ENCODE measurements at places on chromosomes 5 and 9.

DNA sequence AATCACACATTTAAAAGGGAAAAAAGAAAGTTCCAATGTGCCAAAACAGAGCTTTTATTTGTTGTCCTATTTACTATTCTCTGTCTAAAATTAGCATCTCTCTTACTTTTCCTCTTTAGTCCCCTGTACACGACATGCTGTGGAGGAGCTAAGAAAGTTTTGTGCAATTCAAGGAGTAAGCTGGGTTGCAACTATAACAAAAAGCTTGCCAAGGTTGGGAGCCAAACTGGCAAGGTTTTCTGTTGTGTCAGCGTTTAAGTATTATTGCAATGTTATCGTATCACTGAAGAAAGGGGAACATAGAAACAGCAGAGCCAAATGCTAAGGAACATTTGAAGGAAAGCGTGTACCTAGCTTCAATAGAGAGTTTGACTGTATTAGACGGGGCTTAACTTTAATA is 680.8 kb downstream of the CETN3 start:
- no peak for DNase-seq

- no peak for DNase-seq
These were observed 6.5 kb upstream of the RNF145 start for GRCh38 chr5:159215886-159216285.

DNA sequence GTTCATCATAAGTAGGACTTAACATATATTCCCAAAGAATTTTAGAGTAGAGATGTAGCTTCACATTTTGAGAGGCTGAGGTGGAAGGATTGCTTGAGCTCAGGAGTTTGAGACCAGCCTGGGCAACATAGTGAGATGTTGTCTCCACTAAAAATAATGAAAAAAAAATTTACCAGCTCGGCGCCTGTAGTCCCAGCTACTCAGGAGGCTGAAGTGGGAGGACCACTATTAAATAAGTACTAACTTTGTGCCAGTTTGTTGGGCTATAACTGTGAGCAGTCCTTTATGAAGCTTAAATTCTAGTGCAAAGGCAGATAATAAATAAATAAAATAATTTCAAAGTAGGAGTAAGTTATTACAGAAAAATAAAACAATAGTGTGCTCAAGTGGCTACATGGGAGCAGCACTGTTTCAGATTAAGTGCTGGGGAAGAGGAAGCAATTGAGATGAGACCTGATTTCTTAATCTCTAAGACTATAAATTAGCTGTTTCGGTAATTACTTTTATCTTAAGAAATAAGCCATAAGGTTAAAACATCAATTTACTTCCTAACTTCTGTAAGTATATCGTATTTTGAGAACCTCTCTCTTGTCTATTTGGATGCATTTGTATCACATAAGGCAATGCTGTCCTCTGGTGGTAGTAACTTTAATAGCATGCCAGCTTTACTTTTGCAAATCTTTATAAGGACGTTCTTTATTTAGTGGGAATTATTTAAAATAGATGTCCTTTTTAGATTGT is 98.9 kb downstream of the CSNK1G3 start:
- no peak for DNase-seq

GRCh38 chr5:32109236-32109635 is 64.9 kb downstream of the GOLPH3 start:
- DNase-seq, result no peak

- DNase-seq, result no peak
These were observed 101.0 kb downstream of the USP20 start for GRCh38 chr9:129936222-129936621.

DNA sequence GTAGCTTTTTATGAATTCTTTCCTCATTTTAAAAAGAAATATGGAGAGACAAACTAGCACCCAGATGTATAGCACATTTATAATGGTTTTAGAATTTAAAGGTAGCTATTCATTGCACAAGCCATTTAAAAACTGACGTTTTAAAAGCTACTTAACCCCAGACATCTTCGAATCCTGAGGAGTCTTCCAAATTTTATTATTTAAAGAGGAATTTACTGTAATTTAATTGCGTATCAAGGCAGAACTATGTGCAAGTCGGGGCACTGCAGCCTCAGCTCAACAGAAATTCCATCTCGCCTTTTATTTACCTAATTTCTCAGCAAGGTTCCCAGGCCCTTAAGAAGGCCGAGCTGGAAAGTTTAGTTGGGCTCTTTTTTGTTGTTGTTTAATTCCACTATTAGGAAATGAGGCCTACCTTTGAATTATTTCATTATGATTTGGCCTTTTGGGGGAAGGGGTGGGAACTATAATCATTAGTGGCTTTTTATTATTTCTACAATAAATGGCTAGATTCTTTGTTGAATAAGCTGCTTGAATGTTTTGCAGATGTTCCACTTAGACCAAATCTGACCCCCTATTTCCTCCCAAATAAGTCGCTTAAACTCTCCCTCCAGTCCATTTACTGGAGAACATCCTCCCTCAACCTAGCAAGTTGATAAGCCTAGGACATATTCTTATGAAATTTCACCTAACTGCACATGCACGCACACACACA is 20.2 kb downstream of the NR2F1 start:
- DNase-seq, result no peak

DNA sequence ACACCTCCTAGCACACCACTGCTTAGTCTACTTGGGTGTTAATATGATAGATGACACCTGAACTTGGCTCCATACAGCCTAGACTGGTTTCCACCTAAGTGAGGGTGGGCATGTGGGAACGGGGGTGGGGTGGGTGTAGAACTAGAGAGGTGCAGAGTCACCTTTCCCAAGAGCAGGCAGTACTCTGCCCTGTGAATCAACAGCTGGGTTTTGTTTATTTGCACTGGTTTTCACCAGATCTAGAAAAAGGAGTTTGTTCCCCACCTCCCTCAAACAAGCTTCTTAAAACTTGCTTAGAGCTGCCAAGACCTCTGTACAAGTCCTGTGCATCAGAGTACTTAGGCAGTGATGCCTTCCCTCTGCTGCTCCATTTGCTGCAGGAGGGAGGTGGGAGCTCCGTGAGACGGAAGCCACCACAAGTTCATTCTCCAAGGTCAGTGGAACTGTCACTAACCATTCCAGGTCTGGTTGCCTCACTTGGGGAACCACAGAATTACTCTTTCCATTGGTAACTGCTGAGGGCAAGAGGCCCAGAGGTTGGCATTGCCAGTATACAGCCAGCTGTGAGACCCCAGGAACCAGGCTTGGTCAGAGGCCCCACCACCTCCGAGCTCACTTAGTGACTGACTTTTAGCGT is 163.5 kb downstream of the NR3C1 start:
- no peak for DNase-seq

GRCh38 chr5:144017119-144017518 is 153.3 kb downstream of the YIPF5 start:
- no peak for DNase-seq

- no peak for DNase-seq
These were observed 17.3 kb upstream of the ANKRD18B start for GRCh38 chr9:33506626-33507370.

DNA sequence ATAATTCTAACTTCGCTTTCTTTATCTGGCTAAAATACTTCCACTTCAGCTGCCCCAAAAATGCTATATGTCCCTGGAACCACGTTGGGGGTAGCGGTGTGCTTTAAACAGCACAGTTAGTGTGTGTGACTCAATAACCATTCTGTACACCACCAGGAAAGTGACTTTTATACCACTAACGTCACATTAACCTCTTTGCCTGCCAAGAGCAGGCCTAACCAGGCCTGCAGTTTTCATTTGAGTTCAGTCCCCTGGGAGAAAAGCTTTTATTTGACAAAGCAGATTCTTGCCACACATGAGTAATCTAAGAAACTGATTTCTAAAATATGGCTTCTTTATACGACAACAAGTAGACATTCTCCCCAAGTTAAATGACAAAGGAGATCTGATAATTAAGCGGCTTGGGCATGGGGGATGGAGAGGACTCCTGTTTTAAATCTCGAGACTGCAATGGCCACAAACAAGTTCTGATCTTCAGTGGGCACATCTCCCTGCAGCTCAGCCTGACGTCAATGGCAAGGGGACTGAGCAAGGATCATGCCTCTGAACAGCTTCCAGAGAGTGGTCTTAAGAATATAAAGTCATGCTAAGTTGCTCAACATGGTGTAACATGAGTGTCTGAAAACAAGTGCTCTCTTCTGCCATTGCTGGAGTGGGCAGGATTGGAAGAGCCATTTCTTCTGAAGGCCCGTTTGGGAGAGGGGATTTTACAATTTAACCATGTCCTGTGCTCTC is 91.8 kb downstream of the GLIS3 start:
- no peak for DNase-seq

- no peak for DNase-seq
These were observed 354.8 kb downstream of the DMRT2 start for GRCh38 chr9:1404940-1405339.

DNA sequence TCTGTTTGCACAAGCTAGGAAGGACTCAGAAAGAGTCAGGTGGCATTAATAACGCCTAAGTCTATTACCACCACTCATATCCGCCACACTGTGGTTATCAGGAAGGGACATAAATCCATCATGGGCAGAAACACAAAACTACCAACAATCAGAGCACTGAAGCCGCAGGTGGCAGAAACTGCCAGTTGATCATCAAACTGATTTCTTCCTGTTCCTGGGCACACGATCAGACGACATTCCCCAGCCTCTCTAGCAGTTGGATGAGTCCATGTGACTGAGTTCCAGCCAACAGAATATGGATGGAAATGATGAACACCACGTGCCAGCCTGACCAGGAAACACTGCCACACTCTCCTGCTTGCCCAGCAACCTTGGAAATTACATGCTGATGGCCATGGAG is 181.7 kb downstream of the ELAVL2 start:
- DNase-seq, result no peak

- DNase-seq, result no peak
These were observed 198.2 kb downstream of the SEMA5A start for GRCh38 chr5:9347541-9348295.

- DNase-seq, result no peak
These were observed 160.6 kb downstream of the TAF11L14 start for GRCh38 chr5:17794815-17795214.

DNA sequence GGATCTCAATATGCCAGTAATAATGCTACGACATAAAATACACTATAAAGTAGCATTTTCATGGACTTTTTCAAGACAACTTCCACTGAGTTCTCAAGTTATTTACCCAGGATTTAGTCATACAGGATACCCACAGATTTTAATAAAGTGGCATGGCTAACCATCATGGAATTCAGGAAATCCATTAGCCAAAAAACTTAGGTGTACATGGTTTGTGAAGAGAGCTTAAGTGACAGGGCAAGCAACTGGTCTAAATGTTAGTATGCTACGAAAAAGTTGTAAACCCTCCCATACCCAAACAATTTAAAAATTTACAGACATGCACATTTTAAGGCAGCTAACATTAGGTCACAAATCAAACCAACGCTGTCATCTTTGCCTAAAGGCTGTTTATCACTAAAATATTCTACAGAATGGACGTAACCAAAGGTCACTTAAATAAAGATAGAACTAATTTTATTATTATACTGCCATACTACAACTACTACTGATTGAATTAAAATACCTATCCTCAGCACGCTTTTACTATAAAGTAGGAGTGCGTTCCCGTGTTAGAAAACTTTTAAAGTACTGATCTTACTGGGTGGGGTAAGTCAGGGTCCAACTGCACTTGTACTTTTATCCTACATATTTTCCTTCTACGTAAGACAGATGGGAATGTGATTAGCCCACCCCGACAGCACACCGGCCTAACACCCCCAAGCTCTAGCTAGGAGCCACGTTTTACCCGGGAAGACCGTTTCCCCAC is 1.1 kb downstream of the UBTD2 start:
- no peak for DNase-seq

- DNase-seq, result no peak
These were observed 1915.7 kb upstream of the CDH9 start for GRCh38 chr5:28954074-28954473.

GRCh38 chr5:84693256-84693655 is 308.6 kb upstream of the EDIL3 start:
- DNase-seq, result no peak

GRCh38 chr9:36407122-36407723 is 7.2 kb upstream of the RNF38 start:
- DNase-seq, result no peak

DNA sequence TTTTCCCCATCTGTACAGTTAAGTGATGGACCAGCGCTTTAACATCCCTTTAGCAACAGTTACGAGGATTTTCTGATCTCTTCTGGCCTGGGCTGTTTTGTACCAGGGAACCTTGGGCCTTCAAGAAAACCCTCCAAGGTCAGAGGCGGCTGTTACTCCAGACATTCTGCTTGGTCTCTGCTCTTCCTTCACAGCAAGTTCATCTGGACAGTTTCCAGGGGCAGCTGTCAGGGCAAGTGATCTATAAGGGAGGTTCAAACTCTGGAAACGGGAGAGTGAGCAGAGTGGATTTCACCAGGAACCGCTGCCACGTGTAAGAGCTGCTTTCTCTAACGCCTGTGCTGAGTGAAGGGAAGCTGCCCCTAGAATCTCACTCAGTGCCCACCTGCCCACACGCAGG is 36.7 kb downstream of the ZNF618 start:
- DNase-seq, result no peak

GRCh38 chr5:4083591-4084337 is 488.1 kb downstream of the IRX1 start:
- DNase-seq, result no peak

GRCh38 chr9:21802418-21803000 is at the start of gene MTAP:
TSS of gene MTAP (plus strand) at chr9:21802636. CDS start at chr9:21802749, 113 bp downstream.
- DNase-seq, result peak; percentile 86

DNA sequence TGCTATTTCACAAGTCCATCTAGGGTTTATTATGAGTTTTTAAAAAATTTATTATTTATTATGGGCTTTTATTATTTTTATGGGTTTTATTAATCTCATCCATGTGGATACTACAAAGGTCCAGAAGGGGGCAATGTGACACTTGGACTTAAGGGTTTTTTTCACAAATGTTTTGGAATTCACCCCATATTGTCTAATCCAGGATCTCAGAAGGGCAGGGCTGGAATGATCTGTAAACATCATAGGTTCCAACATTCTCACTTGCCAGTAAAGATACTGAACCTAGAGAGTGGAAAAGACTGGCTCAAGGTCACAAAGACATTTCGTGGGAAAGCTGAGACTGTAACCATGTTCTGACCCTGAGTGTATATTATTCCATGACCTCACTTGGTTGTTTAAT is 35.6 kb downstream of the NIM1K start:
- no peak for DNase-seq

DNA sequence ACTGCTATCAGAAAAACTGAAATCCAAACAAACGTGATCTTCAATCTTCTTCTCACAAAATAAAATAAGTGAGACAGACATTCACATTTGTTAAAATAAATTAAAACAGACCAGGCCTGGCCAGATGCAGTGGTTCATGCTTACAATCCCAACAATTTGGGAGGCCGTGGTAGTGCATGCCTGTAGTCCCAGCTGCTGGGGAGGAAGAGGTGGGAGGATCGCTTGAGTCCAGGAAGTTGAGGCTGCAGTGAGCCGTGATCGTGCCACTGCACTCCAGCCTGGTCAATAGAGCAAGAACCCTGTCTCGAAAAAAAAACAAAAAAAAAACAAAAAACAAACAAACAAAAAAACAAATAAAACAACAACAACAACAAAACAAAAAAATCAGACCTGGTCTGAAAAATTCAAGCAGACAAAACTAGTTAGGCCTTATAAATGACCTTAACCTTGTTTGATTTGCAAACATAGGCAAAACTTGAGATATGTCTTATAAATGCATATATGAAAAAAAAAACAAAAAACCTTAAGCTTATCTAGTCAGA is 10.8 kb downstream of the MAPKAP1 start:
- DNase-seq, result no peak

- DNase-seq, result no peak
These were observed 30.2 kb upstream of the TBCA start for GRCh38 chr5:77806213-77806843.
